ENCODE measurements at places on chromosomes 6 and 20.

GRCh38 chr20:36645353-36645752 is 643 bp downstream of the SLA2 start:
- DNase-seq = no peak

DNA sequence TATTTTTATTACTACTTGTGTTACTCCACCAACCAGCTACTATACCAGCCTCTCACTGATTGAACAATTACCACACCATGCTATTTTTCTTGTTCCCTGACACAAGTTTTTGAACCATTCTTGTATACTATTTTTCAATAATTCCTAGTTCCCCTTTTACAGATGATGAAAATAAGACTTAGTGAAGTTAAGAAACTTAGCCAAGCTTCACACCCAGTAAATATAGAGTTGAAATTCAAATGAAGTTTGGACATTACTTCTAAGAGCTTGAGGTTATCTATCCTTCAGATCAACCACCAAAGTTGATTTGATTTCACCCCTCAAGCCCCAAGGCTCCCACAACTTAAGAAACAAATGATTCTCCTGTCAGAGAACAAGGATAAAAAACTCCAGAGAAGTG is 13.1 kb upstream of the BCAS1 start:
- DNase-seq = no peak

GRCh38 chr6:43829470-43829869 is 59.5 kb downstream of the VEGFA start:
- DNase-seq = no peak

DNA sequence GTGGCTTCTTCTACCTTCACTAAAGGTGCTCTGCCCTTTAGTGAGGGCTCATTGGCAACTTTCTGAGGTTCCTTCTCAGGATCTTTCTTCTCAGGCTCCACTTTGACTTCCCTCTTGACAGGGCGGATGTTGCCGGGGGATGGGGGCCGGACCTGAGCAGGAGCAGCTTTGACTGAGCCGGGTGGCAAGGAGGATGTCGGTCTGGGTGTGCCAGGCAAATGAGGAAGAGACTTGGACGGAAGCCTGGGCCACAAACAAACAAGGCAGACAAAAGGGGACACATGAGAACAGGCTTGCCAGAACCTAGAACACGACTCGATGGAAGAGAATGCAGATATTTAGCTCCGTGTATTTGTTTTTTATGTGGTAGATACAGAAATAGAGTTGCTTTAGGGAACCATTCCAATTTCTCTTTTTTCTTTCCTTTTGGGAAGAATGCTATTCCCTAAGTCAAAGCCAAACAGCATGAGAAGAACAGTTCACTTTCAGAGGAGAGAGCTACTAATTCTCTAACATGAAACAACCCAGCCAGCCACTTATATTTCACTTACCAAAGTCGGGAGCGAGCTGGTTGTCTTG is 76.2 kb upstream of the BCLAF1 start:
- DNase-seq = peak; percentile 16

DNA sequence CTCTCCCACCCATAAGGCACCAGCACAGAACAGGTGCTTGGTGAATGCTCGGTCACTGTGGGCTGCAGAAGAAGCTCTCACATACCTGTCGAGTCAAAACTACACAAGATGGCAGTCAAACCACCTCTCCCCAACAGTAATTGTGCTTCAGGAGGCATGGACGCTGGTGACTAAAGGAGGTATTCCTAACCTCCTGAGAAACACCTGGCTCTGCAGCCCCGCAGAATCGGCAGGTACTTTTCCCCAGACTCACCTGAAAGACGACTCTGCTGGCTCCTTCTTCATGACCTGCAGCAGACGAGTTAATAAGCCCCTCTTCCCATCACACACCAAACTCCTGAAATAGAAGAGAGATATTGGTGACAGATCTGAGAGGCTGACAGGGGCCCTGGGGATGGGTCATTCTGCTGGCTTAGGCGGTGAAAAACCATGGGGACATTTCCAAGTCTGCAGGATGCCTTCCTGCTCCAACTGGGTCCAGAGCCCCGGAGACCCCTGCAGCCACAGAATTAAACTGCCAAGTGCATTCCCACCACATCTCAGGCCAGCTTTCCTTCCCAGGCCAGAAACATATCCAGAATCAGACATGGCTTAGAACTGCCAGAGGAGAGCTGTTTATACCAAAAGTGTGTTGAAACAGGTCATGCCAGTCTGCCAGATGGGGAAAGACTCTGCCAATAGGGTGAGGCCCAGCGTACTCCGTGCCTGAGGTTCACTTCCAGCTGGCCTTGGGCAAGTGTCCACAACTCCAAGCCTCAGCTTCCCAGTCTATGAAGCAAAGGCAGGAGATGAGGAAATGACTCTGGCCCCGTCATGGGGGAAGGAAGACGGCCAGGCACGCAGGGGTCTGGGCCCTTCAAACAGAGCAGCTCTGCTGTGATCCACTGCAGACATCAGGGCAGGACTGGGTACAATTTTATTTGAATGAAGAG is 53.0 kb downstream of the MYH7B start:
- DNase-seq = no peak

Data from EH (cell line).